ENCODE measurements at places on chromosomes 7 and 10.
A peak's percentile ranks its signal among the peaks of the same experiment; 100 is the strongest.

- no peak for DNase-seq
These were observed 41.5 kb downstream of the TMEM26 start for GRCh38 chr10:61411706-61412105.

DNA sequence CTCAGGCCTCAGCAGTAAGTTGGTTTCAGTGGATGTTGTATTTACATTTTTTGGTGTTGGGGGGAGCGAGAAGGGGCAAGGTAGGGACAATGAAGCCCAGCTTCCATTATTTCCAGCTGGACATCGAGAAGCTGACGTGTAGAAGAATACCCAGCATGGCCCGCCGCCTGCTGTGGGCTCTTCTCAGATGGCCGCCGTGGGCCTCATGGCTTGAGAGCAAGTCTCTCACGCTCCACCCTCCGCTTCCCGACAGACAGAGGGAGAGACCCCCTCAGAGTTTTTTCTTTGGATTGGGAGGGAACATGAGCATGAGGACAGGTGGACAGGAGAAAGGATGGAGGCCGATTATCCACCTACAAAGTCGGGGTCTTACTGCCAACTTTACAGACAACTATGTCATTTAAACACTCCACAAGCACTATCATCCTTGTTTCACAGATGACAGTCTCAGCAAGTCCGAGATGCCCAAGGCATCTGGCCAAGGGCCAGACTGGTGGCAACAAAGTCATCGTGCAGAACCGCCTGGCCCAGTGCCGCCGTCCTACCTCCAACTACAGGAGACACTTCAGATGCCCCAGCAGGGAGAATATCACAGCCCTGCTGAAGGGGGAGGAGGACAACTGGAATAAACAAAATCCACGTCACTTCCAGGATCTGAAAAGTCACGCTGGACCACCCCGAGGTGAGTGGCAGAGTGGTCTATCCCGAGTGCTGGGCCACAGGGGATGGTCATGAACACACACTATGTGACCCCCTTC, 195.9 kb downstream of the DIP2C start:
- no peak for DNase-seq

DNA sequence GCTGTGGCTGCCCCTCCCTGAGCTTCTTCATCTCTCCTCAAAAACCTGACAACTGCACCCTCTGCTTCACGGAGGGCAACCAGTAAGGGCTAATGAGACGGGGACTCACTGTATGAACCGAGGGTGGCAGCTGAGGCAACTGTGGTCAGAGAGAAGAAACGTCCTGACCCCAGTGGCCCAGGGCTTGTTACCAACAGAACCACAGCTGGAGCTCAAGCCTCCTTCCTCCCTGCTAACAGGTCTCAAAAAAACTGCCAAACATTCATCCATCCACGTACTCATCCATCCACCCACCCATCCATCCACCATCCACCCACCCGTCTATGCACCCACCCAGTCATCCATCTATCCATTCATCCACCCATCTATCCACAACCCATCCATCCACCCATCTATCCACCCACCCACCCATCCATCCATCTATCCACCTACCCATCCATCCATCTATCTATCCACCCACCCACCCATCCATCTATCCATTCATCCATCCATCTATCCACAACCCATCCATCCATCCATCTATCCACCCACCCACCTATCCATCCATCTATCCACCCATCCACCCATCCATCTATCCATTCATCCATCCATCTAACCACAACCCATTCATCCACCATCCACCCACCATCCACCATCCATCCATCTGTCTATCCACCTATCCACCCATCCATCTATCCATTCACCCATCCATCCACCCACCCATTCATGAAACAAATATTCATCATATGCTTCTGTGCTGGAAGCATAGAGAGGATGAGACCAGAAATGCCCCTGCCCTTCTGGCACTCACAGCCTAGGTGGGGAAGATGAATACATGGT, 111.7 kb downstream of the PDGFA start:
- DNase-seq, result no peak

DNA sequence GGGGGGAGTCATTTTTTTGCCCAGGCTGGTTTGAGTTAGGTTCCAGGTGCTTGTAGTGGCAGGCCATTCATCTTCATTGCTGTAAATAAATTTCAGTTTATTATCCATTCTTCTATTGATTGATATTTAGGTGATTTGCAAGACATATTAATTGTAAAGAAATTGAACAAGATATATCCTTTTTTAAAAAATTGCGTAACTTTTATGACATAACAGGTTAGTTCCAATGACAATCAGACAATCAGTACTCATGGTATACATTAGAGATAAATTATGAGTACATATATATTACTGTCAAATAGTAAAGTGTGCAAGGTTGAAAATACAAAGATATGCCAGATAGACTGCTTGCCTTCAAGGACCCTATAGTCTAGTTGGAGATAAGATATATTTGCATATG, 92.2 kb upstream of the GLCCI1 start:
- no peak for DNase-seq

- DNase-seq, result peak; percentile 35
These were observed 1236.0 kb upstream of the CELF2 start for GRCh38 chr10:9781666-9782065.

GRCh38 chr7:100478958-100479660, at the start of gene TSC22D4:
Gene TSC22D4, minus strand, starts transcription at chr7:100479214. Its CDS starts 1,176 bp downstream, at chr7:100478038.
- peak; percentile 75 for DNase-seq

- DNase-seq, result no peak
These were observed 68.2 kb upstream of the DDC start for GRCh38 chr7:50633414-50633710.

DNA sequence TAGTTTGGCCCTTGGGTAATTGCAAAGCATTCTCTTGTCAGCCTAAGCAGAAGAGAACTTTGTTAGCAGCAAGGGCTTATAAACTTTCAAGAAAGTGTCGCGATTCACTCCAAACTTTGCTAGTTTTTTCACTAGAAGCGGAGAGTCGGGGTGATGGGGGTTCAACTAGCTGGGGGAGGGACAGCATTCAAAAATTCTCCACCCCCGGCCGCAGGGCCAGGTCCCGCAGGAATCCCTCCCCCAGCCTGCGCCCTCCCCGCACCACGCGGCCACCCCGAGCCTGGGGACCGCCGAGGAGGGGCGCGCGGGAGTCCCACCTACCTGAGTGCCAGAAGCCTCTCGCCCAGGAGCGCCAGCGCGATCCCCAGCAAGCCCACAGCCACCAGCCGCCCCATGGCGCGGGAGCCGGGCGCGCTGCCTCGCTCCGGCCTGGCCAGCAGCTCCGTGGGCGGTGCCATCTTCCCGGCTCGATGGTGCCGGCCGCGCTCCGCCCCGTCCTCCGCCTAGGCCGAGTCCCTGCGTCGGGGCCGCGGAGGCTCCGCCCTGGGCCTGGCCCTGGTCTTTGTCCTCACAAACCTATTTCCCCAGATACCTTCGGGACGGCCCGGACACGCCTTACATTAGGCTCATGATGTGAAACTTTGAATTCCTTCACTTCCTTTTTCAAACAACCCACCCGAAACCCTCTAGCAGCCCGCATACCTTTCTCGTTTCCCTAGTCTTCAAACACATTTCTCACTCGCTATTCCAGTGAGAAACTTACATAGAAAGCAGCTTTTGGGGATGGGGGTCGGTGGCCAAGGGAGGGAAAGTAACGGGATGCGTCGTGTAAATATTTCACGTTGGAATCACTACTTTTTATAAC, at the start of gene PON2:
TSS of gene PON2 (minus strand) at position 472 of the 865 bp plus-strand sequence. CDS start at position 395, 77 bp downstream.
- peak; percentile 42 for DNase-seq

DNA sequence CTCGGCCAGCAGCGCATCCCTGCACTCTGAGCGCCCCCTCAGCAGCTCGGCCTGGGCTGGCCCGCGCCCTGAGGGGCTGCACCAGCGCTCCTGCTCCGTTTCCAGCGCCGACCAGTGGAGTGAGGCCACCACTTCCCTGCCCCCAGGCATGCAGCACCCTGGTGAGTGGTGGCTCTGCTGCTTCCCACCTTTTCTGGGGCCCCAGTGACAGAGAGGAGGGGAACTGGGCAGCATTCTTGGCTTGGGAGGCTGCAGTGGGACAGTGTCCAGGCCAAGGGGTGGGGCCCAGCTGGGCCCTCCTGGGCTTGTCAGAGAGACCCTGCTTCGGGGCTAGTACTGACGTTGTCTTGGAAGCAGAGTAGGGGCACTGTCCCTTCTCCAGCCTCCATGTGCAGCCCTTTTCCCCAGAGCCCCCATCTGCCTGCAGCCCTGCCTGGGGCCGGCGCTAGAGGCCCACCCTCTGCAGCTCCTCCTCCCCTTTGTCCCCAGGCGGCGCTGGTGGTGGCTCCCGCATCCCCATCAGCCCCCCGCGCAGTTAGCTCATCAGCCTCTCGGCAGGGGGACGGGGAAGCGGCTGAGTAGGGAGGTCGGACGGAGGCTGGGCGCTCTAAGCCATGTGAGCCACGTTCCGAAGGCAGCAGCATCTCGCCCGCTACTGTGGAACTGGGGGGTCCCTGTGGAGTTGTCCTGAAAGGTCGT, 29.2 kb downstream of the GBX1 start:
- no peak for DNase-seq

DNA sequence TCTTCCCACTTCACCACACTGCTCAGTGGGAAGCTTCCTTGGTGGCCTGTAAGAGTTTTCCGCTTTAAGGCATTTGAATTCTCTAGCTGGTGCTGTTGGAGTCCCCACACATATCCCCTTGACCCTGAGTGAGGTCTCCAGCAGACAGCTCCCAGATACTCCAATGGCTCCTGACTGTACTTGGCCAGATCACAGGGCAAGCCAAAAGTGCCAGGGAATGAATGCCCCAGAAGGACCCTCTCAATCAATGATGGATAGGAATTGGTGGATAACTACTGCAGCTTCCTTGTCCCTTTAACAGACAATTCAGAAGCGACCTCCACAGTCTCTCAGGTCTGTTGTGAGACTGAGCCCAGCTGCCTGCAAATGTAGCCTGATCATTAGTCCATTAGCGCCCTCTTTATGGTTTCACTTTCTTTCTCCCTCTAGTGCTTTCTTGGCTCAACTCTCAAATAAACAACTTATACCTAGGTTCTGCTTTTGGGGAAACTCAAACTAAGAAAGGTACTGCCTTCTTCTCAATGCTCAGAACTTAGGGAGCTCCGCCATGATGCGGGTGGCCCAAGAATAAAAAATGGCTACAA, 283.0 kb downstream of the TCF7L2 start:
- DNase-seq, result no peak

GRCh38 chr10:17026686-17027485, 102.7 kb downstream of the CUBN start:
- DNase-seq, result no peak

DNA sequence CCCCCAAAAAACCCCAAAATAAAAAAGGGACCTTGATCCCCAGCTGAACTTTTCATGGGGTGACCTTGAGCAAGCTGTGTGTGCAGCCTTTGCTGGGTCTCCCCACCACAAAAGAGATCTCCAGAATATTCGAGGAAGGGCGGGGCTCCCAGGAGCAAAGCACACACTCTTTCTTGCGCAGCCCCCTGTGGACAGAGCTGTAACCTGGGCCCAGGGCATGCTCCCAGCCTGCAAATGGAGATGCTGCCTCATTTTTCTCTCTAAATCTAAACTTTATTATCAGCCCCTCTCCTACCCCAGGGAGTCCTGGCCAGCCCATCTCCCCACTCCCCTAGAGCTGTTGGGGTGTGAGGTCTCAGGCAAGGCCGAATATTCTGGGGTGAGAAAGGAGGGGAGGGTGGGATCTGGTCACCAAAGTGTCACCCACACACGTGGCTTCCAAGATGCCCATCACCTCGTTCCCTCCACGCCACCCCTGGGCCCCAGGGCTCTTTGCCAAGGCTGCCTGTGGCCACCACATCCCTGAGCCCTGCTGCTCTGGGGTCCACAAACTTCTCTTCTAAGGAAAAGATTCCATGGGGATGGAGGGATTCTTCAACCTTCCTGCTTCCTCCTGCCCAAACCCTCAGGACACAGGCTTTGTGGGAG, 1.7 kb upstream of the CALML3 start:
- no peak for DNase-seq

DNA sequence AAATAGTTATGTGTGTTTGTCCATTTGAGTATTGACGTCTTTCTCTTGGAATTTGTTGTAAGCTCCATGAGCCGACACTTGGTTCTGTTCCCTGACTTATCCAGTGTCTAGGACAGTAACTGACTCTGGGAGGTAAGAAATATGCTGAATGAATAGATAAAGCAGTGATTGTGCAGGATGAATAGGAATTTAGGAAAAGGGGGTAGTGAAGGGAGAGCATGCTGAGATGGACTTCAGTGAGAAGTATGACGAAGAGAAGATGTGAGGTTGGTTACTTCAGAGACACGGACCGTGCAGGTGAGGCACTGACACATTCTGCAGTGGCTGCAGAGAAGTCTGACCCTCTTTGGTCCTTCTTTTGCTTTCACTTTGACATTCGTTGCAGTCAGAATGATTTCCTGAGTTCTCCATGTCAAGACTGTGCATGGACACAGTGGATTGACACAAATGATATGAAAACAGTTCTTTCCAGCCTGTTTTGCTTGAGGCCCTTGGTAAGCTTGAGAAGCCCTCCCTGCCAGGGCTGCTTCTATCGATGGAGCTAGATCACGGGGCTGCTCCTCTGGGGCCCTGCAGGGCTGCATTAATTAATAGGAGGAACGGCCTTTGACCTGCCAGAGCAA, 261.5 kb upstream of the SORCS1 start:
- no peak for DNase-seq

GRCh38 chr7:129295015-129295423, 70.2 kb downstream of the AHCYL2 start:
- no peak for DNase-seq

DNA sequence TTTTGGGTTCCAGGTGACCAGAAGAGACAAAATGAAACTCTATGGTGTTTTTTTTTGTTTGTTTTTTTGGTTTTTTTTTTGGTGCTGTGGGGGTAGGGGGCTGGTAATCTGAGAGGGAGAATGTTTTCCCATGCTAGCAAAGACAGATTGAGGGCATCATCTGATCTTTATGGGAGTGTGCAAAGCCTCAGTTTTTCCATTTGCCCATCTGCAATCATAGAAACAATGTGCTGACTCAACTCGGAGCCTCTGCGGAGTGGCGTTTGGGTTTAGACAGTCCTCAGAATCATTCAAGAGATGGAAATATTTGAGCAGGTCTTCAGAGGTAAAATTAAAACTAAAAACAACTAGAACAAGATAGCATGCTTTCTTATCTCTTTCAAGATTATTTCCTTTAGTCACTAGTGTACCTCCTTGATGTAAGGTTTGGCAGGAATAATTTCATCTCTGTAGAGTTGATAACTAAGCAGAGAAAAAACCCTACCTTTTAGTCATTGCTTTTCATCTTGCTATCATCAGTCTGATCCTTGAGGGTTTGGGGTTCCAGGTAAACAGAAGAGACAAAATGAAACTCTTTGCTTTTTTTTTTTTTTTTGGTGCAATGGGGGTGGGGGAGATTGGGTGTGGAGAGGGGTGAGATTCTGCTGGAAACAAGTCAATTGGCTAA, 18.0 kb downstream of the CNNM2 start:
- no peak for DNase-seq

GRCh38 chr10:129968853-129969183, 4.7 kb upstream of the EBF3 start:
- no peak for DNase-seq

GRCh38 chr10:22849077-22849805, 78.6 kb upstream of the ARMC3 start:
- no peak for DNase-seq

GRCh38 chr10:121188005-121188404, 336.8 kb downstream of the WDR11 start:
- DNase-seq, result no peak
